ENCODE measurements at places on chromosomes 13 and 19. TPM values are rescaled to one million over a fixed set of nuclear protein-coding genes. Genes with fewer than 3 reads are reported as not detected.

Gene UGGT2
- total RNA-seq: 25.6 TPM

Gene INTS6
- 18.7 TPM for total RNA-seq

DNA sequence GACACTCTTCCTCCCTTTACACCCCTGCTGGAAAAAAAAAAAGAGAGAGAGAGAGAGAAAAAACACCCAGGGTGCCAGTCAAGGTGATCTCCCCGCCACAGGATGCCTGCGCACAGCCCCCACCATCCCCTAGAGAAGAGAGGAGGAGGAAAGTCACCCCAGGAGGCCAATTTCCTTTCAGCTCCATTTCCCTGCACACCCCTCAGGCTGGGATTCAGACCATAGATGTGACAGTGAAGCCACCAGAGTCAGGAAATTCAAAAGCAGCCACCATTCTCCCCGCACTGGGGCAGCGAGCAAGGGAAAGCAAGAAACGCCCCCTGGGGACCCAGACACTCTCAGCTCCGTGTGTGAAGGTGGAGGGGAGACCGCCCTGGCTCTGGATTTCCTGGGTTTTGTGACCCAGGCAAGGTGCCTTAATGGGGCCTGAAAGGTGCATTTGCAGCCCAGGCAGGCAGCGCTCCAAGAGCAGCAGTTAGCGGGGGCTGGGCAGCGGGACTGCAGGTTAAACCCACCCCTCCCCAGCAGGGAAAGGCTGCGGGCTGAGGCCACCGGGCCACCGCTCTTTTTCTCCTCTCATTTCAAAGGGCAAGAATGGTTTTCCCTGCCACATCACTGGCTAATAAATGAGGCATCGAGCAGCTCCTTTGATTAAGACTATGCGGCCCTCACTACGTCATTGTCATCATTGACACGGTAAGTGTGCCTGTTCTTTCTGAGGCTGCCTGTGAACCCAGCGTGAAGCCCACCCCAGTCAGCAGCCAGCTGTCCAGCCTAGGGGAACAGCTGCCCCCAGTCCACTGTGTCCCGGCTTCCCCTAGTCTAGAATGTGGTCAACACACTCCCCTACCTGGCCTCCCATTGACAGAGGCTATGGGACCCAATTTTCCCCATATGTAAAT is 83.8 kb upstream of the TM9SF2 start:
- DNase-seq: no peak

Gene ZNF85
- 2.1 TPM for total RNA-seq

Gene ZNF256
- 5.3 TPM for total RNA-seq

Gene ERICH4
- total RNA-seq: not detected

DNA sequence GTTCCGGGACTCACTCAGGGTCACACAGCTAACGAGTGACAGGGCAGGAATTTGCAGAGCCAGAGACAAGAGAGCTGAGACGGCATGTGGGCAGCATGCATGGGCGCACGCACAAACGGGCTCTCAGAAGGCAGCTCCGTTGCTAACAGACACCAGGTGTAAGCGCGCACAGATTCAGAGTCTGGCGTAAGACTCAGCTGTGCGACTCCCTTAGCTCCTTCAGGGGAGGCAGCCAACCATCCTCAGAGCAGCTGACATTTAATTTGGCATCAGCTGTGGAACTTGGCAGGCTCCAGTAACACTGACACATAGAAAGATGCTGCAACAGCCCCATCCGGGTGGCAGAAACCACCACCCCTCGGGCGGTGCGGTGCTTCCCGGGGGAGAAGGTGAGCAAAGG is 7.5 kb upstream of the TM6SF2 start:
- no peak for DNase-seq

GRCh38 chr19:710767-711166 is 2.0 kb downstream of the PALM start:
- no peak for DNase-seq

GRCh38 chr19:11530432-11530831 is 1.5 kb upstream of the ECSIT start:
- DNase-seq: peak; percentile 85

DNA sequence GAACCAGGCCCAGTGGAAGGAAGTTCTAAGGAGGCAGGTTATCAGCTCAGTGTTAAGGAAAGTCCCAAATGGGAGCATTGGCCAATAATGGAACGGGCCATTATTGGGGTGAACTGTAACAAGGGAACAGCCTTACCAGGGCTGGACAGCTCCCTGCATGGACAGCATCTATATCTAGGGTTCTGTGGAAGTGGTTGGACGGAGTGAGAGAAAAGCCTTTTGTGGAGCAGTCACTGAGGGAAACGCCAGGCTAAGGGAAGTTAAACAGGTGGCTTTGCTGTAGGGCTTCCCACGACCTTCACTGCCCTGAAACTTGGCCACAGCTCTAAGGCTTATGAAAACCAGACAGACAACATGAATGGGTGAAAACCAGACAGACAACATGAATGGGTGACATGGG is 17.0 kb downstream of the POU2F2 start:
- DNase-seq: no peak

- no peak for DNase-seq
Measured at GRCh38 chr13:81207636-81208035, 866.7 kb upstream of the SPRY2 start.

Gene RFPL4AL1
- not detected for total RNA-seq

DNA sequence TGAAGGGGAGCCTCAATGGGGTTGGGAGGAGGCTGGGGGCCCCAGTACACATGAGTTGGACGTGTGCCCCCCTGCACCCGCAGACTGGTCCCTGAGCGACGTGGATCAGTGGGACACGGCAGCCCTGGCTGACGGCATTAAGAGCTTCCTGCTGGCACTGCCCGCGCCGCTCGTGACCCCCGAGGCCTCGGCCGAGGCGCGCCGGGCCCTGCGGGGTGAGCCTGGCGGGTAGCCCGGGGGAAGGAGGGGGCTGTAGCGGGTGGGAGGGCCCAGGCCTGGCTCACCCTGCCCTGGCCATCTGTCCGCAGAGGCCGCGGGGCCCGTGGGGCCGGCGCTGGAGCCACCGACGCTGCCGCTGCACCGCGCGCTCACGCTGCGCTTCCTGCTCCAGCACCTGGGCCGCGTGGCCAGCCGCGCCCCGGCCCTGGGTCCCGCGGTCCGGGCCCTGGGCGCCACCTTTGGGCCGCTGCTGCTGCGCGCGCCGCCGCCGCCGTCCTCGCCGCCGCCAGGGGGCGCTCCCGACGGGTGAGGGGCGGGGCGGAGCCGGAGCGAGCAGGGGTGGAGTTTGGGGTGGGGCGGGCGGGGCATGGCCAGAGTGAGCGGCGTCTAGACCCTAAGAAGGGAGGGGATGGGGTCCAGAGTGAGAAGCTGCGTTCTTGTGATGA is 8.1 kb downstream of the PIK3R2 start:
- DNase-seq: no peak

Gene ERICH6B
- not detected for total RNA-seq

Gene ZNF223
- total RNA-seq: 5.4 TPM

Gene NLRP4
- total RNA-seq: not detected
